Hippocampal formation (tissue), 2 donors: ENCODE measurements at places on chromosomes 1 and 21.

DNA sequence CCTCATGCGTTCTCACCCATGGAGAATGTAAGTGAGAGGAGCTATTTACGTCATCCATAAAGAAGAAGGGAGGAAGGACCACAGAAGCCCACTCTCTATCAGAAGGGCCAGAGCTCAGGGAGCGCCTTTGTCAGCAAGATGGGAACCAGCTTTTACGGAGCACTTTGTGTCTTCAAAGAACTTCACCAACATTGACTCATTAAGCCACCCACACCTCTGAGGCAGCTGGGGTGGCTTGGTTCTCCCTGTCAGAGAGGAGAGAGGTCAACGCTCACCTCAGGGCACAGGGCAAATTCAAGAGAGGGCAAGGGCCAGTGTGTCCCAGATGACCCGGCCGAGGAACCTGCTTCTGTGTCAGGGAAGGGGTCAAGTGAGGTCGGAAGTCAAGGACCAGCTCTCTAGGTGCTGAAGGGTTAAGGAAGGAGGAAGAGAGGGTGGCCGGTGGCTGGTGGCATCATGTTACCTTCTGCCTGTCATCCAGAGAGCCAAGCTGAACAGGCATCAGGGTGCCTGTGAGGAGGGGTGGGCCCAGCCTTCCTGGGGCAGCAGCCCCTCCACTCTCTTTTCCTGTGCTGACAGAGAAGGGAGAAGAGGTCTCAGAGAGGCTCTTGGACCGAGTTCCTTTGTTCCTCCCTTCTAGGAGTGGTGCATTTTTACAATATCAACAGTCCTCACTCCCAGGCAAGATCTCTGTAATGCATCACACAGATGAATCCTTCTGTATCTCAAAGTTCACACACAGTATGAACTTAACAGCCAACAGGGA is 109.0 kb downstream of the ETS2 start:
- no peak for DNase-seq

DNA sequence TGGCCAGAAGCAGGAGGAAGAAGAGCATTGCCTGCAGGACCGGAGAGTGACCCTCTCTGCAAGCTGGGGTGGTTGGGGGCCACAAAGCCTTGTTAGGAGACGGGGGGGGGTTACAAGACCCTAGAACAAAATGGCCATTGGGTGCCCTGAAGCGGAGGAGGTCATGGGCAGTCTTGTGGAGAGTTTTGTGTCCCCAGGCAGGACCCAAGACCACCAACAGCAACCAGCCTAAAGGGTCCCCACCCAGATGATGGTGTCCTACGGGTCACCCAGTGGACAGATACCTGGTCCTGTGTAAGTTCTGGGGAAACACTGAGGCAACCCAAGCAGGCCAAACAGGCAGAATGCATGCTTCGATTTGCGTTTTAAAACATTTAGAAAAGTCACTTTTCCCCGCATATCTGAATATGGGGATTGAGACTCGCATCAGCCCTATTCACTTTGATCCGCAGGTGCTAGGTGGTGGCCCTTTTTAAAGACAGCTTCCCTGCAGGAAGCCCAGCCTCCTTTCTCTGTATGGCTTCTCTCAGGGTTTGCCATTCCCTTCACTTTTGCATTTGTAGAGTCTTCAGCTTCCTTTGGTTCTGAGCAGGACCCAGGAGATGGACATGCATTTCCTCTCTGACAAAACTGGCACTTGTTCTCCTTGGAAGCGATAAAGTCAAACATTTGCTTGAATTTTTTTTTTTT is 21.1 kb downstream of the GNG4 start:
- no peak for DNase-seq

DNA sequence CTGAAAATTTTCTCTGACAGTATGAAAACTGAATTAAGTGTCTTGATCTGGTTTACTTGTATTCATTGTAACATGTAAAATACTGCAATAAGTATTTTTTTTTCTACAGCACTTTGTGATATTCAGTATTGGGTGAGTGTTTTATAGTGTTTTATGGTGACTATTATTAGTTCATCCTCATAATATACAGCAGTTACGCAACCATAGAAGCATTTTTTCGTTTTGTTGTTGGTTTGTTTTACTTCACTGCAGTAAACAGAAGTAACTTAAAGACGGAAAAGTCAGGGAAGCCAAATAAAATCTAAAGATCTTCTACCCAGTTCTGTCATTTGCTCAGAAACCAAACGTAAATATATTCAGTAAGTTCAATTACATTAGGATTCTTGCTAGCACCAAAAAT is 250.0 kb downstream of the TPR start:
- DNase-seq, result no peak

GRCh38 chr1:198756470-198756869 is 117.6 kb downstream of the PTPRC start:
- no peak for DNase-seq

DNA sequence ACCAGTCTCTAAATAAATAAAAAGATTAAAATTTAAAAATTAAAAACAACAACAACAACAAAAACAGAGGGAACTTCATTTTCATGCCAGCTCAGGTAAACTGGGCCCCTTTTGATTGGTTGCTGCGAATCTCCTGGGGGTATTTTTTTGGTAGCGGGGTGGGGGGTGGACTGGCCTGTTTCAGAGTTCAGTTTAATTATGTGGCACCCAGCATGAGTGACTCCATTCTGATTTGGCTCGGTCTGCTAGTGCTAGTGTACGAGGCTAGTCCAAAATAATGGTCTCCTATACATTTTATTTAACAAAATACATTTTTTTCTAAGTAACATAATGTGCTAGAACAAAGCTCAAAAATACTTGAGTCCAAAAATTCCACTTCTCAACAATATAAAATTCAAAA is 18.2 kb downstream of the PDIK1L start:
- no peak for DNase-seq

DNA sequence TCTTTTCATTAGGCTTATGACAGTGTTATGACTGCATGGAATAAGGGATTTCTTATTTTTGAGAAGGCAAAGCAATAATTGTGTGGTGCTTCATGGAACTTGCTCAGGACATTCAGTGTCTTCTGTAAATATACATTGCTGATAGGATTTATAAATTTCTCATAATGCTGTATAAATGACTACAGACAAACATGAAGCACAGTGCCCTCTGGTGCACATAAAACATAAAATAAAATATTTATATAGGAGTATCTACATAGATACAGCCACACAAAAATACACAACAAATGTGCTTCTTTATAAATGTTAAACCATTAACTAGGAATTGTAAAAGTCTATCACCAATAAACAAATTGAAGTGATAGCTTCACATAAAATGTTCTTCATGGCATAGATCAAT is 24.1 kb downstream of the BRINP3 start:
- DNase-seq, result no peak

GRCh38 chr1:116290085-116290705 is 82.8 kb upstream of the ATP1A1 start:
- no peak for DNase-seq

GRCh38 chr1:241695246-241696171 is 43.4 kb downstream of the WDR64 start:
- no peak for DNase-seq

GRCh38 chr1:109979489-109980091 is 5.0 kb upstream of the AHCYL1 start:
- no peak for DNase-seq

DNA sequence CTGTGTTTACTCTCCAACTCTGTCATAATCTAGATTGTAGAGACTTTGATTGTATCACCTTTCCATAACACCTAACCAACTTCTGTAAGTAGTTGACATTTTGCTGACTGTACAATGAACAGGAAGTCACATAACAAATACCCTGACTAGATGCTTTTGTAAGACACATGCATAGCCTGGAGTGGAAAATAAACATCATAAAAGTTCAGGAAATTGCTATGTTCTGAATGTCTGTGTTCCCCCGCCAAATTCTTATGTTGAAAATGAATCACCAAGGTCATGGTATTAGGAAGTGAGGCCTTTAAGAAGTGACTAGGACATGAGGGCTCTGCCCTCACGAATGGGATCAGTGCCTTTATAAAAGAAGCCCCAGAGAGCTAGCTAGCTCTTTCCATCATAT is 40.4 kb upstream of the ZSWIM5 start:
- DNase-seq, result no peak

DNA sequence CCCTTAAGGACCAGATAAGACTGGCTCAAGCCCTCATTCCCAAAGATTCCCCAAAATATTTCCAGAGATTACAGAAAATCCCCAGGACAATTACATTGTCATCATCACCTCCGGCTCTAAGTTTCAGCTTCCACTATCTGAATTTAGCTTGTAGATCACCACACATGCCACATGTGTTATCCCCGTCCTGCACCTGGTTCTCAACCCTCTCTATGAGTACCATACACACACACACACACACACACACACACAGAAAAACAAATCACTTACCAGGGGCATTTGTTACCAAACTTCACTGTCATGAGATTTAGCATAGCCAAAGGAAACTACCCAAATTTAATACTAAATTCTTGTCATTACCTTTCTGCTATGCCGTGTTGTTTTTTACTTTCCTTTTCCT is 15.4 kb upstream of the TSPAN1 start:
- DNase-seq, result no peak

- no peak for DNase-seq
Observed at GRCh38 chr1:162405800-162406199, 6.1 kb downstream of the SH2D1B start.

DNA sequence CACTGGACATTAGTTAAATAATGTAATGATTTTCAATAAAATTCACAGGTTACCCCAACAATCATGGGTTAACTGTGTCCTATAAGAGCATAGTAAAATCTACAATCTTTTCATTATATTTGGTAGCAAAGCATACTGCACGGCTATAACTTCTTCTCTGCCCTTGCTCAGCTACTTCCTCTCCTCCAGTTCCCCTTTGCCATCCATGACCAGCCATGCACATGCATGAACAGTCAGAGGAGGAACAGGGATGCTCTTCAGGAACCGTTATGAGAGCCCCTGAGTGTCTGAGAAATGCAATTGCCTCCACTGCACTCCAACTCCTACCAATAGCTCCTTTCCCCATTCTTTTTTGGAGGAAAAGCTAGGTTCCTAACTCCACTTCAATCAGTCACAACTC is 646.7 kb downstream of the LTN1 start:
- no peak for DNase-seq

DNA sequence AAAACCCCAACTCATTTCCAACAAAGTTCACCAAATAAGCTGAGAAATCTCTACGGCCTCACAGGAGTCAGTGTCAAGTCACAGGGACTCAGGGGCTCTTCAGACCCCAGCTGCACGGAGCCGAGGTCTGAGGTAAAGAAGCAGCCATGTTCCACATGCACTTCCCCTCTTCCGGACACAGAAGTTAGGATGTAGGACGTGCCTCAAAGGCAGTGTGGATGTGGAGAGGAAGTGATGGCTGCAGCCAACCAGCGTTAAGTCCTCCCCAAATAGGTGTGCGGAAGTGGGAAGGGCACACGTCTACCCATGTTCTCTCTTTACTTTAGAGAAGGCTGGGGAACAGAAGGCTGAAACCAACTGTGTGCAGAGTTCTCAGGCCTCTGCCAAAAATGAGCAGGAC is 14.6 kb upstream of the NCF2 start:
- DNase-seq, result no peak

DNA sequence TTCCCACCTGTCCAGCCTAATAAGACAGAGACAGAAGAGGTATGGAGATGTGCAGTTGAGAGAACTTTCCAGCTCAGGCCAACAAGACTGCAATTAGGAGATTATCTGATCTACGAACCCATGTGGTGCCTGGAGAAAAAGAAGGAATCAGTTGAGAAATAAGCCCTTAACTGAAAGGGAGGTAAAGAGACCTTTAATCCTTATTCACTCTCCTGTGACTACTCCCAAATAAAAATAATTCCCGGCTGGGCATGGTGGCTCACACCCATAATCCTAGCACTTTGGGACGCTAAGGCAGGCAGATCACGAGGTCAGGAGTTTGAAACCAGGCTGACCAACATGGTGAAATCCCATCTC is 31.9 kb upstream of the SARS1 start:
- DNase-seq, result no peak

- DNase-seq, result no peak
Observed at GRCh38 chr1:102799496-102799895, 308.8 kb downstream of the COL11A1 start.

- peak; percentile 45 for DNase-seq
Observed at GRCh38 chr1:160066829-160067745, 2.9 kb downstream of the KCNJ10 start.

GRCh38 chr21:36022427-36023091 is 37.8 kb downstream of the SETD4 start:
- no peak for DNase-seq

GRCh38 chr1:89953131-89953626 is 41.7 kb upstream of the ZNF326 start:
- no peak for DNase-seq
